ENCODE measurements at places on chromosomes 4 and X.
A peak's percentile ranks its signal among the peaks of the same experiment; 100 is the strongest.

GRCh38 chr4:112361181-112361791 lies 64.1 kb downstream of the ALPK1 start:
- peak; percentile 83 for DNase-seq

GRCh38 chr4:11368701-11369115 lies 60.0 kb downstream of the HS3ST1 start:
- no peak for DNase-seq

DNA sequence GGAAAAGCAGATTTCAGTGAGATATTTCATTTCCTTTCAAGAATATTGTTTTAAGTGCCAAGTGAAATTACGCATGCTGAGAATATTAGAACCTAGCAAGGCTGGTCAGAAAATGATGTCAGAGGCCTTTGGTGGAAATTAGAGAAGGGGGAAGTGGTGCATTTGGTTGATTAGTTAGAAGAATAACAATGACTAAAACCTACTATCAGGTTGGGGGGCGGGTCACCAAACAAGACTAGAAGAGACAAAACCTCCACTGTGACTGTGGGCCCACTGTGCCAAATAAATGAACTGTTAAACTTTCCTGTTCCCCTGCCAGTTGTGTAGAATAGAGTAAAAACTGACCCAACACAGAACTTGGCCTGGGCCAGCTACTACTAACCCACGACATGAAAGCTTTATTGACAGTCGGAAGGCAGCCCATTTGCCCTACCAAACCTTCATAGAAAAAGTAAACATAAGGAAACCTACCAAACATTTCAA lies 2.9 kb downstream of the RAPGEF2 start:
- DNase-seq, result peak; percentile 66

DNA sequence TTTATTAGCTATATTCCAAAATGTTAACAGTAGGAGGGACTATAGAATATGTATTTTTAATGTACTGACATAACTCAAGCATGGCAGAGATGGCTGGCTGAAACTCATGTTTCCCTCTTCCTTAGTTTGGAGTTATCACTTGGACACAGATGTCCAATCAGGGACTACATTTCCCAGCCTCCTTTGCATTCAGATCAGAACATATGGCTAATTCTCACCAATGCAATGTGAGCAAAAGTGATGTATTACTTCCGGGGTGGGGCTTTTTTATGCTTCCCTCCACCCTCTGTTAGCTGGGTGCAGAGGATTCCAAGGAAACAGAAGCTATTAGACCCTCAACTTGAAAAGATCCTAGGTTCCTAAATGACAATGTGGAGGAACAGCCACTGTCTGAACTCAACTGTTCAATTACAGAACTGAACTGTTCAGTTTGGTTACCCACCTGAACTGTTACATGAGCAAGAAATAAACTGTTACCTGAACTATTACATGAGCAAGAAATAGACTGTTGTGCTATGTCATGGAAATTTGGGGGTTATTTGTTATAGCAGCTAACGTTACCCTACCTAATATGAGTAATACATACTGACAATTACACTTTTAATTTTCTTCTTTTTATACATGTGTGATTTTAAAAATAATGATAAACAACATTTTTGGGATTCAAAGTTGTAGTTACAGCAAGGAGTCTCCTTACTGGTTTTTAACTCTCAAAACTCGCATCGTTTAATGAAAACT lies 29.6 kb upstream of the ERVMER34-1 start:
- DNase-seq, result no peak

- no peak for DNase-seq
Measured at GRCh38 chrX:25941087-25941486, 197.1 kb upstream of the MAGEB18 start.

GRCh38 chr4:38768968-38769394 lies 13.8 kb downstream of the TLR10 start:
- DNase-seq, result peak; percentile 33

DNA sequence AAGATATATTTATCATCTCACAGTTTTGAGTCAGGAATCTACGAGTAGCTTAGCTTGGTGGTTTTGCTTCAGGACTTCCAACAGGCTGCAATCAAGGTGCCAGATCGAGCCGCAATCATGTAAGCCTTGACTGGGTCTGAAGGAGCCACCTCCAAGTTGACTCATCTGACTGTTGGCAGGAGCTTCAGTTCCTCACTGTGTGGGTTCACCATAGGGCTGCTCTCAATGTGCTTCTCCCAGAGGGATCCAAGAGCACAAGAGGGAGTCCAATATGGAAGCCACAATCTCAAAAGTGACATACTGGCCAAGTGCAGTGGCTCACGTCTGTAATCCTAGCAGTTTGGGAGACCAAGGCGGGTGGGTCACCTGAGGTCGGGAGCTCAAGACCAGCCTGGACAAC lies 26.5 kb downstream of the DCHS2 start:
- no peak for DNase-seq
